ENCODE measurements at places on chromosomes 4 and X.

GRCh38 chr4:120680647-120681228 lies 241.8 kb downstream of the PRDM5 start:
- no peak overlapping the region for H3K27ac ChIP-seq
- no peaks in the 10 kb centered on the region for H3K4me1 ChIP-seq
- no peak overlapping the region for H3K4me3 ChIP-seq
- DNase-seq = no peak
- H3K27me3 ChIP-seq = no peaks in the 10 kb centered on the region

- H3K27ac ChIP-seq = peak overlapping the region; percentile 94
- no peak for DNase-seq
- peak overlapping the region; percentile 82 for H3K4me3 ChIP-seq
- peaks cover 4% of the 10 kb centered on the region for H3K36me3 ChIP-seq
These were observed 665 bp downstream of the PSMD10 start for GRCh38 chrX:108090491-108091263.

- H3K36me3 ChIP-seq = no peaks in the 10 kb centered on the region
- H3K27me3 ChIP-seq = no peaks in the 10 kb centered on the region
- no peak overlapping the region for H3K4me3 ChIP-seq
- H3K27ac ChIP-seq = no peak overlapping the region
- H3K4me1 ChIP-seq = no peaks in the 10 kb centered on the region
These were observed 240.0 kb downstream of the ARAP2 start for GRCh38 chr4:36004204-36004851.

- DNase-seq = no peak
- H3K4me1 ChIP-seq = no peaks in the 10 kb centered on the region
- no peak overlapping the region for H3K27ac ChIP-seq
- H3K4me3 ChIP-seq = no peak overlapping the region
- no peaks in the 10 kb centered on the region for H3K36me3 ChIP-seq
These were observed 149.0 kb downstream of the MID1 start for GRCh38 chrX:10471418-10471817.

- no peaks in the 10 kb centered on the region for H3K36me3 ChIP-seq
- H3K27me3 ChIP-seq = no peaks in the 10 kb centered on the region
- H3K4me3 ChIP-seq = no peak overlapping the region
- peaks cover 39% of the 10 kb centered on the region for H3K4me1 ChIP-seq
These were observed 6.5 kb upstream of the MRPL1 start for GRCh38 chr4:77856152-77856551.

DNA sequence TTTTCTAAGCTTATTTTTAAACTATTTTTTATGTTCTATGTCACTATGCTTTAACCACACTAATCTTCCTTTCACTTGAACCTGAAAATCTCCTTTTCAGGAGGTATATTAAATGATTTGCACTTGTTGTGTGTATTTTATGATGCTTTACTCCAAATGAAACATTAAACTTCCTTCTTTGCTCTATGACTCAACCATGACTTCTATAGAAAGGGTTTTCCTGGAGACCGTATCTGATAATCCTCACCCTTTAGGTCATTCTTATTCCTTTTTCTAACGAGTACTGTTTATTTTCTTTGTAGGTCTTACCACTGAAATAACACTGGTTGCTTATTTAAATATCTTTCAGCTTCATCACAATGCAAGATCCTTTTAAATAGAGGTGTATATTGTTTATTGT lies 1163.2 kb downstream of the PCDH18 start:
- no peaks in the 10 kb centered on the region for H3K27me3 ChIP-seq
- H3K36me3 ChIP-seq = no peaks in the 10 kb centered on the region
- no peak overlapping the region for H3K27ac ChIP-seq
- H3K4me1 ChIP-seq = no peaks in the 10 kb centered on the region

DNA sequence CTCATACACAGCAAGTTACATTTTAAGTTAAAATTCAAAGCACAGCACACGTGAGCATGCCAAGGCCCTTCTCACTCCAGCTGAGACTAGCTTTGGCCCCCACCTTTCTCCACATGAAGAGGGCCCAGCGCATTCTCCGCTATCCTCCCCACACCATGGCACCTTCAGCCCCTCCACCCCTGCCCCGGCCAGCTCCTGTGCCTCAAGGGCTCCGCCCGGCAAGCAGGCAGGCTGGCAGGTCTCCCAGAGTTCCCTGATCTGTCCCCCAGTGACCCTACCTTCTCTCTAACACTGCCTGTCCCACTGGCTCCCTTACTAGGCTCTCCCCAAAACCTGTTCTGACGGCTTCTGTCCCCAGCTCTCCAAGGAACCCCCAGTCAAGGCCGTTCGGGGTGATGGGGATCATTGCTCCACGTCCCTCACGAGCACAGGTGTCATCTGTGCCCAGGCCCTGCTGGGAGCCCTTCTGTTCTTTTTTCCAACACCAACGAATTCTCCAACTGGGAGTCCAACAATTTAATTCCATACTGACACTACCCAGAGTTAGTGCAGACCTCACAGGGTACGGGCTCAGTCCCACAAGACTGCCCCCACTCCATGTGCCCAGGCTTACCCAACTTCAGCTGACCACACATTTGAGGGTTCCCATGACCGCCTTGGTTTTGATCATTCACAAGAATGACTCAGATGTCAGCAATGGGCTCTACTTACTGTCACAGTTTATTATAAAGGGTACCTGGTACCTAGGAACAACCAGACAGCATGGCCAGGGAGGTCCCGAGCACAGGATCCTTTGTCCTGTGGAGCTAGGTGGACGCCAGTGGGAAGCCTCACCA lies 4.2 kb downstream of the LETM1 start:
- H3K4me3 ChIP-seq = no peak overlapping the region
- DNase-seq = no peak
- peaks cover 10% of the 10 kb centered on the region for H3K4me1 ChIP-seq
- no peaks in the 10 kb centered on the region for H3K27me3 ChIP-seq
- no peak overlapping the region for H3K27ac ChIP-seq
- no peaks in the 10 kb centered on the region for H3K36me3 ChIP-seq

DNA sequence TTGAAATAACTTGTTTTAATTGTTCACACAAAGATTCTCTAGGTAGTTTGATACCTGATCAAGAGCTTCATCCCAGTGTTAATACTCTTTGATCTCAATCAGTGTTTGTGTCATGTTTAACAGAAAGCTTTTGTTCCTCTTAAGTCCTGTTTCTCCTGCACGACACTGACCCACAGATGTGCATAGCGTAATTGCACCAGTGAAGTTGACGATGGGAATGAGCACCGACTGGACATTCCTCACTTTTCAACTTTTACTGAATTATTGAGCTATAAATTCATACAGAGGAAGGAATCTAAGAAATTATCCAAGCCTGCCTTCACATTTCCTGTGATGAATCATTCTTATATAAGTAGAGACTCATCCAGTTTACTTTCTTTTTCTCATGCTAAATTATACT lies 878.7 kb upstream of the TENM3 start:
- no peaks in the 10 kb centered on the region for H3K36me3 ChIP-seq
- no peak overlapping the region for H3K27ac ChIP-seq
- no peak for DNase-seq
- no peaks in the 10 kb centered on the region for H3K27me3 ChIP-seq
- H3K4me1 ChIP-seq = no peaks in the 10 kb centered on the region
- no peak overlapping the region for H3K4me3 ChIP-seq

DNA sequence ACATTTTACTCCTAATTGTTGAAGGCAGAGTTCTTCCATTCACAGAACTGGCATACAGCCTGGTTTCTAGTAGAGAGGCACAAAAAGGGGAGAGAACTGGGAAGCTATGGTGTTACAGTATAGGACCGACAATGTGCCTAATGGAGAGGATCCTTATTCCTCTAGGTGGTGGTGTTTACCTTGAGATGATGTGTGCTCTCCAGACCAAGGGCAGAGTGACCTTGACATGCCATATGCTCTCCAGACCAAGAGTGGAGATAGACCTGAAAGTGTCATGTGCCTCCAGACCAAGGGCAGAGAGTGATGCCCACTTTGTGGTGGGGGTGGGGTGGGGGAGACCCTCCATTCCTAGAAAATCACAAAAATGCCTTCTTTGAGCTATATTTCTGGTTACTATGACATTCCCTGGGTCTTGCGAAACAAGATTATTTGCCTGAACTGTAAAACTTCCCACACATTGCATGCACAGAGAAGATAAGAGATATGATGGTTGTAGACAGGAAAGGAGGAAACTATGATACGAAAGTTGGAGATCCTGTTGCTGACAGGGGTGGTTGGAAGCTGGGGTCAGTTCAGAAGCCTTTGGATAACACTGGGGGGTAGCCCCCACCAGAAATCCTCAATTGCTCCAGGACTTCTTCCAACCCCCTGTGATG lies 119.7 kb downstream of the TEX13C start:
- H3K4me3 ChIP-seq = no peak overlapping the region
- H3K27me3 ChIP-seq = no peaks in the 10 kb centered on the region
- H3K36me3 ChIP-seq = no peaks in the 10 kb centered on the region
- H3K27ac ChIP-seq = no peak overlapping the region

DNA sequence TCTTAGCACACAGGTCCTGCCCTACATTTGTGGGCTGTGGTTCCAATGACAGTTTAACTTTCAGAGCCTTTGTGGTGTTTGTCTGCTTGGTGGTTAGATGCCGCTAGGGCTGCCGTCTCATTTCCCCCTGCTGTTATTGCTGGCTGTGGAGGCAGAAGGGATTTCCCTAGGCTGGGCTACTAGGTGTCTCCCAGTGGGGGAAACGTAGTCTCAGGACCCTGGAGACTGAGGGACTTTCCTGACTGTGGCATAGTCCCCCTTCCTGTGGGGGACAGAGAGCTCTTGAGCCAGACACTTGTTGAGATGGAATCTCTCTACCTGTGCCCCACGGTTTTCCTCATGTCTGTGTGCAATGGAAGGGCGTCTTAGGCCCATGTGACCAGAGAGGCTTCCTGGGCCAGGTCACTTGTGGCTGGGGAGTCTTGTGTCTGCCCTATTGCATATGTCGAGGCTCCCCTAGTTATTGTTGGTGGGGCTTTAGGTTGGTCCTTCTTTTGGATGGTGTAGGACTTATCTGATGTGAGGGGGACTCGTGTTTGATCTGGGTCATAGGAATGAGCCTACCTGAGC lies 68.2 kb downstream of the ARHGAP10 start:
- no peaks in the 10 kb centered on the region for H3K36me3 ChIP-seq
- peak overlapping the region; percentile 51 for H3K27ac ChIP-seq
- H3K27me3 ChIP-seq = no peaks in the 10 kb centered on the region
- DNase-seq = peak; percentile 54
- no peak overlapping the region for H3K4me3 ChIP-seq
- H3K4me1 ChIP-seq = peaks cover 22% of the 10 kb centered on the region

DNA sequence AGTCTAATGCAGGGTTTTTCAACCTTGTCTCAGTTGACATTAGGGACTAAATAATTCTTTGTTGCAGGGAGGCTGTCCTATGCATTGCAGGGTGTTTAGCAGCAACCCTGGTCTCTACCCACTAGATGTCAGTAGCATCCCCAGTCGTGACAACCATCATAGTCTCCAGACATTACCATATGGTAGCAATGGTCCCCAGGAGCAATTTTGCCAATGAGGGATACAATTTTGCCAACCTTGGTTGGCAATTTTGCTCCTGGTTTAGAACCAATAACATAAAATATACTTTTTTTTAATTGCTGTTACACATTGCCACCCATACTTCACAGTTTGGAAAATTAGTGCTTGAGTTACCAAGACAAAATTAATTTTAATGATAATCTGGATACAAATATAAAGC lies 6.0 kb downstream of the EREG start:
- H3K4me1 ChIP-seq = no peaks in the 10 kb centered on the region
- H3K27ac ChIP-seq = no peak overlapping the region

DNA sequence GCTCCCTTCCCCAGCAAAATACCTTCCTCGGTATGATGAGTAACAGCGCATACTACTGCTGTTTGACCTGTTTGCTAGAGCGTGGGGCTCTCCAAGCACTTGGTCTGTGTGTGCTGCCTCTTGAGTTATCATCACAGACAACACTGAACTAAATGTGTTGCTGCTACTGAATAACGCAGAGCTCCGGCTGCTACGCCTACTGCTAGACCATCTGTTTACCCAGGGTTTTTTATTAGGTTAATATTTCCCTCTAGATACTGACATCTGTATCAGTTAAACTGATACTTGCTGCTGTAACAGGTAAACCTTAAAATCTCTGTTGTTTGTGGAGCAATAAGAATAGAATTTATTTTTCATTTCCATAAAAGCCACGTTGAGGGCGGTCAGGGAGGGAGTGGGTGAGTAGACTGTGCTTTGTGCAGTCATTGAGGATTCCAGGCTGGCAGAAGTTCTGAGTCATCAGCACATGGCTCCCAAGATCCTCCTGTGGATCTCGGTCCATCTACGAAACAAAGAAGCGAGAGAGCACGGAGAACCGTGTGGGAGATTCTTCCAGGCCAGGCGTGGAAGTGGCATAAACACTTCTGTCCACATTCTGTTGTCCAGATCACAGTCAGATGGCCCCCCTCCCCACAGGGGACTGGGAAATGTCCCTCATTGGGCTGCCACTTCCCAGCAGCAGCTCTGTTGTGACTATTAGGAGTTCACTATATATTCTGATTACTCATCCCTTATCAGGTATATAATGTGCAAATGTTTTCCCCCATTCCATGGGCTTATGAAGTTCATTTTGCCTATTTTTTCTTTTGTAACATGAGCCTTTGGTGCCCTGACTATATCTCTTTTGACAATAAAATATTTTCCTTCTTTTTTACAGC lies 14.1 kb downstream of the GRK4 start:
- DNase-seq = no peak
- H3K4me3 ChIP-seq = no peak overlapping the region
- H3K27me3 ChIP-seq = no peaks in the 10 kb centered on the region
- H3K36me3 ChIP-seq = no peaks in the 10 kb centered on the region
- H3K27ac ChIP-seq = no peak overlapping the region
- H3K4me1 ChIP-seq = no peaks in the 10 kb centered on the region

DNA sequence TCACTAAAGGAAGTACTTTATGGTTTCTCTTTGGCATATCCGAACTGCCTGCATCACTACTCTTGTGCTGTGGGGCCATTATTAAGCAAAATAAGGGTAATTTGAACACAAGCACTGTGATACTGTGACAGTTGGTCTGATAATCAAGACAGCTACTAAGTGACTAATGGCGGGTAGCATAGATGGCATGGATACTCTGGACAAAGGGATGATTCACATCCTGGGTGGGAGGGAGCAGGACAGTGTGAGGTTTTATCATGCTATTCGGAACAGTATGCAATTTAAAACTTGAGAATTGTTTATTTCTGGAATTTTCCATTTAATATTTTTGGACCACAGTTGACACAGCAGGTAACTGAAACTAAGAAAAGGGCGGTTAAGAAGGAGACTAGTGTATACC lies 52.6 kb upstream of the CITED1 start:
- H3K27ac ChIP-seq = no peak overlapping the region
- H3K4me1 ChIP-seq = no peaks in the 10 kb centered on the region
- no peak overlapping the region for H3K4me3 ChIP-seq
- H3K27me3 ChIP-seq = no peaks in the 10 kb centered on the region
- no peak for DNase-seq
